ENCODE measurements at places on chromosomes 1 and 21.

DNA sequence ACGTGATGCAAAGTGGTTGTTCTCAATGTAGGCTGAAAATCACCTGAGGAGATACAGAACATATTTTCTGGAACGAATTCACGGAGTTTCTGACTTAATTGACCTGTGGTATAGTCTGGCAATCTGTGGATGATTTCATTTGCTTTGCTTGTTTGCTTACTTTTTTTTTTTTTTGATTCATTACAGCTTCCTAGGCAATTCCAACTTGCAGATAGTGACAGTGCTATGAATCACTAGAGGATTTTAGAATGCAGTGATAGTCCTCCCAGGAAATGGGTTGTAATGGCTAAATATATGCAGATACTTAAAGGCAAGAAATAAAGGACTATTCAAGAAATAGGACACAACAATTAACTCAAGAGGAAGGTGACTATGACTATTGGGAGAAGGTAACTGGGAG is 1378.1 kb upstream of the PRMT6 start:
- DNase-seq, result no peak

DNA sequence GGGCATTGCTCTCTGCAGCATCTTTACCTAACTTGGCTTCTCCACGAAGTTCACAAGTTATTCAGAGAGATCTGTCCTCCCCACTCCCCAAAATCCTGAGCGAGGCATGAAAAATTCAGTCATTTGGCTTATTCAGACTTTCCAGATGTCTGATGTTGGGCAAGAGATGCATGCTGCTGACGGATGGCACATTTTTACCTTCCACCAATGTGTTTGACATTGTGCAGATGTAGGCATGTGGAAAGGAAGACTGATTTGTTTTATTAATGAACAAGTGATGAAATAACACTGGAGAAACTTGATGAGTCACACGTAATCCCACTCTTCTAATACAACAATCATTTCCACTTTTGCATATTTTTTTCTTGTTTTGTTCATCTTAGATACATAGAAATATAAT is 86.7 kb downstream of the C1orf94 start:
- no peak for DNase-seq

DNA sequence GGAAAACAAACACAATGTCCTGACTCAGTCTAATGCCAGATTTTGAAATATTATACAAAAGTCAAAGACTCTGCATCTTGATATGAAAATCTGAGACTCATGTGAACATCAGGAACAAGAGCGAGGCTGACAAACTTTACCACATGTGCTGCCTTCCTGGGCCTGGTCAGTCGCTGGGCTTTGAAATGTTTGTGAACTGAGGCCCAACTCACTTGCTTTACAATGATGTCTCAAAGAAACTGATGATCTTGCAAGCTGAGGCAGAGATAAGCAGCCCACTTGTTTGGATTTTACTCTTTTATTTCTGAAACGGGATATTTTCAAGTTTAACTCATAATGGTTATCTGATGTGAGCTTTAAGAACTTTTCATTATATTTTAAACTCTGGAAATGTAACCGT is 2.1 kb downstream of the BCAR3 start:
- no peak for DNase-seq

- DNase-seq, result no peak
These were observed 23.2 kb downstream of the SLC44A5 start for GRCh38 chr1:75587692-75588091.

GRCh38 chr1:37549341-37549740 is 4.8 kb downstream of the SNIP1 start:
- no peak for DNase-seq

DNA sequence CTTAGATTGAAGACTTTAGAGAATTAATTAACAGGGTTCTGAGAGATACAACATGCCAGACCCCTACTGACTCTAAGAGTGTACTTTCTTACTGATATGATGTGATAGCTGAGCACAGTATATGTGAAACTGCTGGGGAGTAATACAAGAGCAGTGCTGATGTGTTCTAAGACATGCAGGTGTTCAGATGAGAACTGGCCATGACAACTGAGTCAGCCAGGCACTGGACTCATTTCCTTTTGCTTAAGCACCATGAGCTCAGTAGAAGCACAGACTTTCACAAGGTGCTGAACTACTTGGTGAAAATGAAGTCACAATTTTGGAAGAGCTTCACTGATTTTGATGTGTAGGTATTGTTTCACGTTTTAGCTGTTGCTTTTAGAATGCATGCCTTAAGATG is 15.9 kb upstream of the POGZ start:
- no peak for DNase-seq

GRCh38 chr1:64196074-64196870 is 7.2 kb upstream of the UBE2U start:
- DNase-seq, result no peak

DNA sequence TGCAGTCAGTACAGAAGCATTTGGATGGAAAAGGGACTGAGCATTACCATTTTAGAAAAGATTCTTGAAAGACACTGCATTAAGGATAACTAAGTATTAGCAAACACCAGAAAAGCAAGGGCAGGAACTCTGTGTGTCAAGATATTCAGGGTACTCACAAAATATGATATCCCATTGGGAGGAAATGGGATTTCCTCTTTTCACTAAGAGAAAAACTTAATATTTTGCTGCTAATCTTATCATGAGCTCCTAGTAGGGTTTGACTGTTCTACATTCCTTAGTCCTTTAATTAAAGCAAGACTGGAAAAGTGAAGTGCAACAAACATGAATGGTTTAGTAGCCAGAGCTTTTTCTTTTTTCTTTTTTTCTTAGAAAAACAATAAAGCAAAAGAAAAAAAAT is 305.9 kb upstream of the ADGRL4 start:
- no peak for DNase-seq

- DNase-seq, result no peak
These were observed 9.5 kb downstream of the ZBTB7B start for GRCh38 chr1:155012026-155012546.

DNA sequence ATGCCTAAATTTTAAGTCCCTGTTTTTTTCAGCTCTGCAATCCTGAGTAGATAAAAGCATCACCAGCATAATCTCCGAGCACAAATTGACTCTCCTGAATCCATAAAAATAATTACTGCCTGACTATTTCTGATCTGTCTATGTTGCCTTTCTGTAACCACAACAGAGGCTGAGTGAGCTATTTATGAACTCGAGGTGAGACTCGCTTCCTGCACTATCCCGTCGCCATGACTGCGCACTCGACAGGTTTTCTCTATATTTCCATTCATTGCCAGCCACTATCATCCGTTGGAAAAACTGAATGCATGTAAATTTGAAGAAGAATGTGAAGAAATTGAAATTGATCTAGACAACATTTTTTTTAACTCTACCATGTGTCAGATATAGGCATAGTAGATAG is 897.2 kb downstream of the ADGRL2 start:
- no peak for DNase-seq

DNA sequence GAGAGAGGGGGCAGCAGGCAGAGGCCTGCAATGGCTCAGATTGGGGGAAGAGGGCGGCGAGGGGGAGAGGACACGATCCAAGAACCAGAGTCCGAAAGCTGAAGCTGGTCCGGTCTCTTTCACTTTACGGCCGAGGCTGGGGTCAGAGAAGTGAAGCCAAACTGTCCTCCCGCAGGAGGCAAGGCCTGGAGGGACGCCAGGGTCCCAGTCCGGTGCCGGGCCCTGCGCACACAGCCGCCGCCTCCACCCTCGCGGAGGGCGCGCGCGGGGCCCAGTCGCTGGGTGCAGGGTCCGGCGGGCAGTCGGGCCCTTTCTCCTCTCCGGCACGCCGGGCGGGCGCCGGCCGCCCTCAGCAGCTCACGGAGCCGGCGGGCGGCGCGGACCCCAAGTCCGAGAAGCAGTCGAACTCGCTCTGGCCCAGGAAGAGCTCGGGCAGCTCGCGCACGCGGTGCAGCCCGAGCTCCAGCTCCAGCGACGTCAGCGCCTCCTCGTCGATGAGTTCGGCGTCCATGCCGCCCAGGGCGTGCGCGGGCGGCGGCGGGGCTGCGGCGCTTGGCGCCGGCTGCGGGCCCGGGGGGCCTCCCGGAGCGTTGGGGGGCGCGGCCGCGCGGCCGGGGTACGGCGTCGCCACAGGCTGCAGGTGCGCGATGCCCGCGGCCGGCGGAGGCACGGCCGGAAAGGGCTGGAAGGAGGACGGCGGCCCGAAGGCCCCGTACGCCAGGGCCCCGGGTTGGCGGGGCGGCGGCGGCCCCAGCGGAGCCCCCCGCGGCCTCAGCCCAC is 749 bp downstream of the CITED4 start:
- DNase-seq, result no peak
